ENCODE measurements at places on chromosomes 7 and 10. TPM values are rescaled to one million over a fixed set of nuclear protein-coding genes. Genes with fewer than 3 reads are reported as not detected.

DNA sequence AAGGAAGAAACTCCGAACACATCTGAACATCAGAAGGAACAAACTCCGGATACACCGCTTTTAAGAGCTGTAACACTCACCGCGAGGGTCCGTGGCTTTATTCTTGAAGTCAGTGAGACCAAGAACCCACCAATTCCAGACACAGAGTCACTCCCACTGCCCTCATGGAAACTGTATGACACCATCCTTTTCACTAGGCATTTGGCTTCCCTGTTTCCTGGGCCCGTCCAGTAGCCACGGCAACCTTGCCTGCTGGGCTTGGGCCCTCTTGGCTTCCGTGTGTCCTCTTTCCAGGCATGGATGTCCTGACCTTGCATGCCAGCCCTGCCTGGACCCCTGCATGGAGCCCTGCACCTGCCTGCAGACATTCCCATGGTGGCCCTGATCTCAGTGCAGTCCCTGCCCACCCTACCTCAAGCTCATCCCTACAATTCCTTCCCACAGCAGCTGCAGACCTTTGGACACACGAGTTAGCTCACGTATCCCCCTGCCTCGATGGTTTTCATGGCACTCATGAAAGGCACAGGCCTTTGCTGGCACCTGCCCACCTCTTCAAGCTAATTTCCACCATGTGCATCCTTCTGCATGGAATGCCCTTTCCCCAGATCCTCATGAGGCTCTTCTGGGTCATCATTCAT, 6.7 kb downstream of the SH2D4B start:
- peaks cover 12% of the 10 kb centered on the region for H3K4me1 ChIP-seq
- H3K4me3 ChIP-seq = no peak overlapping the region
- no peaks in the 10 kb centered on the region for H3K27me3 ChIP-seq
- no peaks in the 10 kb centered on the region for H3K36me3 ChIP-seq
- no peak overlapping the region for H3K27ac ChIP-seq

- peaks cover 19% of the 10 kb centered on the region for H3K4me1 ChIP-seq
- no peaks in the 10 kb centered on the region for H3K36me3 ChIP-seq
- H3K27me3 ChIP-seq = no peaks in the 10 kb centered on the region
- no peak overlapping the region for H3K4me3 ChIP-seq
- H3K27ac ChIP-seq = no peak overlapping the region
Measured at GRCh38 chr7:47047384-47047783, 534.5 kb downstream of the TNS3 start.

Gene POT1
- polyA plus RNA-seq = 15.6 TPM

Gene HOGA1
- polyA plus RNA-seq = 0.78 TPM

Data from muscle of leg (tissue), 16 donors.